ENCODE measurements at places on chromosomes 6 and 20. TPM values are rescaled to one million over a fixed set of nuclear protein-coding genes. Genes with fewer than 3 reads are reported as not detected.

DNA sequence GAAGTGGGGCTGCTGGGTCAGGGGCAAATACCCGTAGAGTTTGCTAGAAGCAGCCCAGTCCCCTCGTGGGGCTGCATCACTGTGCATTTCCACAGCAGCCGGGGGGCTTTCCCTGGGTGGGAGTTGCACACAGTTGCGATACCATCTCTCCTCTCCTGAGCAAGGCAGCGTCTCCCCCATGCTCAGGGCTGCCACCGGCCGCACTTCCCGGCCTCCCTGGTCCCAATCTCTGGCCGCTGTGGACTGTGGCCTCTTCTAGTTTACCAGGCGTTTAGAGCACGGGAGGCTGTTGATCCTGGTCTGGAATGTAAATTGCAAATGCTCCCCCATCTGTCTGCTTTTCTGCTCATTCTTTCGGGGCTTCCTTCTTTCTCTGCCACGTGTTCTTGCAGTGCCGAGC, 31.1 kb downstream of the OSBPL2 start:
- no peak for DNase-seq

GRCh38 chr6:85081102-85081501, 316.7 kb upstream of the TBX18 start:
- DNase-seq: no peak

Gene SERAC1
- total RNA-seq: 4.9 TPM

GRCh38 chr6:137722749-137723272, 144.2 kb upstream of the TNFAIP3 start:
- no peak for DNase-seq

- no peak for DNase-seq
These were observed 8.8 kb downstream of the PDRG1 start for GRCh38 chr20:31943052-31943471.

- no peak for DNase-seq
These were observed 39.0 kb downstream of the JAG1 start for GRCh38 chr20:10634683-10635411.

DNA sequence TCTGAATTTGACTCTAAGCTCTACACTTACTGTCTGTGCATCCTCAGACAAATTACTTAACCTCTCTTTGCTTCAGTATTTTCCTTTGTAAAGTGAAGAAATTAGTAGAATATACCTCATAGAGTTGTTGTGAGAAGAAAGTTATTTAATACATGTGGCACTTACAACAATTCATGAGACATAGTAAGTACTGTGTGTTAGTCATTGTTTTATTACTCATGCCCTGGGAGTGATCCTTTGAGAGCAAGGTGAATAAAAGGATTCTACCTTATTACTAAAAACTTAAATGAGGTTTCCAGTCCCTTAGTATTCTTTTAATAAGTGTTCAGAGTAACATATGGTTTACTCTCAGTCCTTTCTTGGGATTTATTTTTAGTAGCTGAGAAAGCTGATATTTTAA, 233.6 kb upstream of the MAP3K7 start:
- no peak for DNase-seq

DNA sequence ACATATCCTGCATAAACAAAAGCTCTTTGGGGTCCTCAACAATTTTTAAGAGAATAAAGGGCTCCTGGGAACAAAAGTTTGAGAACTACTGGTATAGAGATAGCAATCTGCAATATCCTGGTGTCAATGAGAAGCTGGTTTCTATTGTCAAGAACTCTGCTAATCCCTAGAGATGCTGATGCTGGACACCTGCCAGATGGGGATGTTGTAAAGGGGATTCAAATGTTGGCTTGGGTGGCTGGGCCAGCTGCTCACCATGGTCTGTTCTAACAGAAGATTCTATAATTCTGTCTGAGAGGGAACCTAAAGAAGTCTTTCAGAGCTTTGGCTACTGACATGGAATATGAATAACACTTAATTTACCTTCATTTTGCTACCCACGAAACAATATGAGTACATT, 137.8 kb downstream of the BTBD9 start:
- no peak for DNase-seq

Gene ALDH5A1
- total RNA-seq: 11.5 TPM

Gene RHAG
- total RNA-seq: not detected

Gene RTF2
- total RNA-seq: 80.6 TPM

Gene TEAD3
- 25.3 TPM for total RNA-seq
